T1000 (cell line): ENCODE measurements at places on chromosomes 3 and 15.

DNA sequence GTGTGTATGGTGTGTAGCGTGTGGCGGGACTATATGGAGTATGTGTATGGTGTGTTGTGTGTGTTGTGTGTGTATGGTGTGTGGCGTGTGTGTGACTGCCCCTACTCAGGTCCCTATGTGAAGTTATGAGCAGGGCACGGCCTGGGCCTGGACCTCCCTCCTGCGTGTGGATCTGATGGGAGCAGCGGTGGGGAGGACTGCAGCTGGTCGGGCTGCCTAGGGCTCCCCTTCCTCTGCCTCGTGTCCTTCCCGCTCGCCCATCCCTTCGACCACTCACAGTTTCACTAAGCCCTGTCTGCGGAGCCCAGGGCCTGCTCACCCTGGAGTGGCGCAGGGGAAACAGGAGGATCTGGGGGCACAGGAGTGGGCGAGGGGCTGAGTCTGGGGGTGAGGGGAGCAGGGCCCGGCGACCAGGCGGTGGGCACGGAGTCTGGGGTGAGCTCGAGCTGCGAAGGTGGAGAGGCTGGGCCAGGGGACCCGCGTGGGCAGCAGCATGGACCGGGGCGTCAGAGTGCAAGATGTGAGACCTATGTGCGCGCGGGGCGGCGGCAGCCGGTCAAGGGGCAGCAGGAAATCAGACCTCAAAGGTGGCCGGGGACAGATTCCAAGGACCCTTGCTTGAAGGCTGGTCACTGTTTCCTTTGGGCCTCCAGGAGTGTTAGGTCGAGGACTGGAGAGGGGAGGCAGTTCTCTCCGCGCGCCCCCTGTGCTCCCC, 26.6 kb downstream of the GABRA5 start:
- DNase-seq = no peak

DNA sequence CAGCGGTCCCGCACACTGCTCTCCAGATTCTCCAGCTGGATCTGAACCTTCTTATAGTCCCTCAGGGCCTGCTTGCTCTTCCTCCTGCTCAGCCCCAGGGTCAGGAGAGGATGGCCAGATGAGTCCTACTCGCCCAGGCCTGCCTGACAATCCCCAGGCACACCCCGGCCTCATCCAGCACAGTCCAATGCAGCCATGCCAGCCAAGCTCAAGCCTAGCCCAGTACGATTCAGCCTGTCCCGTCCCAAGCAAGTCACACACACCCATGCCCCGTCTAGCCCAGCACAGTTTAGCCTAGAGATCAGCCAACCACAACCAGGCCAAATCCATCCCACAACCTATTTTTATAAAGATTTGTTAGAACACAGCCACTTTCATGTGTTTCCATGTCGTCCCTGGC, 16.8 kb downstream of the PLXNB1 start:
- DNase-seq = no peak

- DNase-seq = peak; percentile 61
These were observed 15.9 kb downstream of the ARHGAP31 start for GRCh38 chr3:119310071-119310470.

GRCh38 chr15:72685301-72685924, 569 bp downstream of the HIGD2B start:
- no peak for DNase-seq

- DNase-seq = no peak
These were observed 222.6 kb downstream of the PDCD6IP start for GRCh38 chr3:34020726-34021680.

DNA sequence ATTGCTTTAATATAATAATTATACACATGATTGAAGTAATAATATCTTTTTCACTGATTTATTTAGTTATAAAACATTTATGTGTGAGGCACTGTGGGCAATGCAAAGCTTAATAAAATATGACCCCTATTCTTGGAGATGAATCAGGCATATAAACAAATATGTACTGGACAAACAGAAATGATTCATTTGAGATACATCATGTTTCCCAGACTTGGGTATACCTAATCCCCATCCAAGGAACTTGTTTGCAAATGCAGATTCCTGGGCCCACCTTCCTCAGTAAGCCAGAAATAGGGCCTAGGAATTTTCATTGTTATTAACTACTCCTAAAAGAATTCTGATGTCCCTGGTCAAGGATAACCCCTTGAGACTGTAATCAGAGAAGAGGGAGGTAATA, 184.2 kb downstream of the CHL1 start:
- DNase-seq = no peak

DNA sequence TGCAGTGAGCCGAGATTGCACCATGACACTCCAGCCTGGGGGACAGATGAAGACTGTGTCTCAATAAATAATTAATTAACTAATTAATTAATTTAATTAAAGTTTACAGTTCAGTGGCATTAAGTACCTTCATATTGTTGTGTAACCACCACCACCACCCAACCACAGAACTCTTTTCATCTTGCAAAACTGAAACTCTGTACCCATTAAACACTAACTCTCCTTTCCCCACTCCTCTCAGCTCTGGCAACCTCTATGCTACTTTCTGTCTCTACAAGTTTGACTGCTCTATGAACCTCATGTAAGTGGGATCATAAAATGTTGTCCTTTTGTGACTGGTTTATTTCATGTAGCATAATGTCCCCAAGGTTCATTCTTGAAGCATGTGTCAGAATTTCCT, 259.3 kb upstream of the MDFIC2 start:
- DNase-seq = no peak

- DNase-seq = no peak
These were observed 72.6 kb upstream of the IL12A start for GRCh38 chr3:159916052-159916451.

- no peak for DNase-seq
These were observed 969 bp upstream of the DNAJC19 start for GRCh38 chr3:180990505-180990904.

- DNase-seq = no peak
These were observed 2.0 kb downstream of the RASGRF1 start for GRCh38 chr15:79088426-79089205.

GRCh38 chr15:71447328-71448250, 332.3 kb downstream of the THSD4 start:
- no peak for DNase-seq

DNA sequence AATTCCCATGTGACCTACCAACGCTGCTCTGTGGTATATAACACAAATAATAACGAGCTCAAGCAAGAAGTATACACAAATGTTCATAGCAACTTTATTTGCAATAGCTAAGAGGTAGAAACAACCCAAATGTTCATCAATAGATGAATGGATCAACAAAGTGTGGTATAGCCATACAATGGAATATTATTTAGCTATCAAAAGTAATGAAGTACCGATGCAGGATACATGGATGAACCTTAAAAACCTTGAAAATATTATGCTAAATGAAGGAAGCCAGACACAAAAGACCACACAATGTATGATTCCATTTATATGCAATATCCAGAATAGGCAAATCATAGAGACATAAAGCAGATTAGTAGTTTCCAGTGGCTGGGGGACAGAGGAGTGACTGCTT, 15.6 kb upstream of the FEM1B start:
- no peak for DNase-seq

DNA sequence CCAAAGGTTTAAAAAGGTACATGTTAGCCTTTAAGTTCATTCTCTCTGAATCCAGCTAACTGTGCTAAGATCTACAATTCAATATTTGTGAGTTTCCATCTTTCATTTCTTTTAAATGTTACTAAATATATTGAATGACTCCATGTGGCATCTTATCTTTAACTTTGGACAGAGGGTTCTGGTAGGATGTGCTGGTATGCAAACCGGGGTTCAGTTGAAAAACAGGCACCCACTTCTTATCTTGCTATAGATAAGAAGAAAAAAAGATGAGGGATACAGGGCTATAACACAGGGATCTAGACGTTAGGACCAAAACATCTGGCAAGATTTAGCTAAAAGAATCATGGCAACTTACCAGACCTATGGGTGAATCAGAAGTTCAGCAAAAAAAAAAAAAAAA, 538.3 kb downstream of the EDEM1 start:
- DNase-seq = no peak

DNA sequence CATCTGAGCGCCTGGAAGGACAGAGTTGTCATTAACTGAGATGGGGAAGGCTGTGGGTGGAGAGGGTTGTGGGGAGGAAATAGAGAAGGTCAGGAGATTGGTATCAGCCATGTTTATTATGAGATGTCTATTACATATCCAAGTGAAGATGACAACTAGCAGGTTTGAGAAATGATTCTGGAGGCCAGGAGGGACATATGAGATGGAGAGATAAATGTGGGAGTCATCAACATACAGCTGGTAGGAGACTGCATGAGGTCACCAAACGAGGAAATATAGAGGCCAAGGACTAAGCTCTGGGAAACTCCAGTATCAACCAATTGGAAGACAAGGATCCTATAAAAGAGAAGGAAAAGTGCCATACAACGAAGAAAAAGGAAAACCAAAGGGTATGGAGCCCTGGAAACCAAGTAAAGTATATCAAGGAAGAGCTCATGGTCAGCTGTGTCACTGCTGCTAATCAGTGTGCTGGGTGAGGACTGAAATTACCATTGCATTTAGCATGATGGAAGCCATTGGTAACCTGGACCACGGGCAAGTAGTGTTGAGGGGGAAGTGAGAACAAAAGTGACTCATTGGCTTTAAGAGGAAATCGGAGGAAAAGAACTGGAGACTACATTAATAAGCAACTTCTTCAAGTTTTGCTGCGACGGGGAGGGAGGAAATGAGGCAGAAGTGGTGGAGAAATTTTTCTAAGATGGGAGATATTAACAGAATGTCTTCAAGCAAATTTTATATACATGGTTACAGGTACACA, 14.0 kb upstream of the UACA start:
- DNase-seq = no peak

DNA sequence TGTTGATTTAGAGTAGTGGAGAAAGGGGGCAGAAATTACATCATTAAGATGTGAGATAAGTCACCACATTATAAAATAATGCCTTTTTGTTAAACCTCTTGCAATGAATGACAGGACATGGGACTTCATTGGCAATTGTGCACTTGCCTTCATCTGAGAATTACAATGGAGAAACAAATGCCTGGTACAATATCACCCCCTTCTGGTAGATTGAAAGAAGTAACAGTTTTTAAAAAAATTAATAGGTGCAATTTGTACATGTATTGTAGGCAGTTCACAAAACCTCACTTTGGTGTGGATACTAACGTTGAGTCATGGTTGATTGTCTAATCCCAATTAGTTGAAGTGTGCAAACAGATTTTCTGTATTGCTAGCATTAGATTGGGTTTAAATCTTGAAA, 4.6 kb upstream of the P2RY14 start:
- DNase-seq = no peak

DNA sequence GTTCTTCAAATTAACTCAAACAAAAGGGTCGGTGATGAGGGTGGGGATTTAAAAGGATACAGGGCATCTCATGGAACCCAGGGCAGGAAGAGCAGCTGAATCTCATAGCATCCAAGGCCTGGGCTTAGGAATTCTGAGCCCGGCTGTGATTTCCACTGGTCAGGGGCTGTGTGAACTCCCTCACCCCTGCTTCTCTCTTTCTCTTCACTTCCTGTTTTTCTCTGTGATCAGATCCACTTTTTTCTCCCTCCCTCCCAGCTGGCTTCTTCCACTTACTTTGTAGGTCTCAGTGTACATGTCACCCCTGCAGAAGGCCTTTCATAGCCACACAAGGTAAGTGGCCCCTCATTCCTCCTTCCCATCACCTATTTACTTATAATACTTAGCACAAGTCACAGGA, 68.2 kb upstream of the CORO2B start:
- no peak for DNase-seq

DNA sequence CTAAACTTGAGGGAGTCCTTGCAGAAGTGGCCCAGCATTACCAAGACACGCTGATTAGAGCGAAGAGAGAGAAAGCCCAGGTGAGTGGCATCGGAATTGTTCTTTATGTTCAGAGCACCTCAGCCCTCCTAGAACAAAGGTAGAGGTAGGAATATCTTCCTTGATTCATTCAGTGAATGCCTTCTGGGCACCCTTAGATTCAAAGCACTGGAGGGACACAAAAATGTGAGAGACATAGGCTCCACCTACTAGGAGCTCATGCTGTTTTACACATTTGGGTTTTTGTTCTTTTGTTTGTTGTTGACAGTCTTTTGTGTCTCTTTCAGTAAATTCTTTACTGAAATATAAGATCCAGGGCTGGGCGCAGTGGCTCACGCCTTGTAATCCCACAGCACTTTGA, 68.2 kb downstream of the IQGAP1 start:
- DNase-seq = no peak

DNA sequence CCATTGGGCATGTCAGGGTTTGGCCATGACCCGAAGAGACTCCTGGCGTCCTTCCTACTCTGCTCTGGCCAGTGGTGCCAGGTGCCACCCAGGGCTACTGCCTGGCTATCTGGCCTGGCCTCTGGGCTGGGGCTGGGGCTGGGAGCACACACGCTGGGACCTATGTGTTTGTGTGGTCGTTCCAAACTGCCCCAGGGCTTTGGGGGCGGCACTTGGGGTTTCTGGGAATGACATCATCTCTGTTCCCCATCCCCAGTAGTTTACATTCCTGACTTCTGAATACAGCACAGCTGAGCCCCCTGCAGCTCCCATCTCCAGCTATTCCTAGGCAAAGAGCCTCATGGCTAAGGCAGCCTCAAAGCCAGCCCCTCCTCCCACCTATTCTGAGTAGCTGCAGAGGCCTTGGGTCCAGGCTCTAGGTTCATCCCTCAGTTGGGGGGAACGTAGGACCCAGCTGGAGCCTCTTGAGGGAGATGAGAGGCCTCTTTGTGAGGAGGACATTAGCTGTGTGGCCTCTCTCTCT, 24.3 kb downstream of the PLEKHO2 start:
- DNase-seq = peak; percentile 80

DNA sequence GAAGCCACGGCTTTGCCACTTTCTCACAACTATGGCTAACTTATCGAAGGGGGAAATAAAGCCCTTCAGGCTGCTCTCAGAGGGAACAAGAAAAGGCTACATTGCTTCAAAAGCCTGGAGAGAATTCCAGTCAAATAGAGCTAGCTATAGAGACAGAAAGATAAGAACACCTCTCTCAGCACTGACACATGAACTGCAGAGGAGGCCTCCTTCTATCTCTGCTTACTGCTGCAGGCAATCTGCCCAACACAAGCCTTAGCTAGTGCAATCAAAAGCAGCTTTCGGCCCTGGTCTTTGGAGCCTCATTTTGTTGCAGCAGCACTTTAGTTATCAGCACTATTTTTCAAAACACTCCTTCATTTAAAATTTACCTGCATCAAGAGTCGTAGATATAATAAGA, 118.4 kb upstream of the ROBO1 start:
- no peak for DNase-seq

DNA sequence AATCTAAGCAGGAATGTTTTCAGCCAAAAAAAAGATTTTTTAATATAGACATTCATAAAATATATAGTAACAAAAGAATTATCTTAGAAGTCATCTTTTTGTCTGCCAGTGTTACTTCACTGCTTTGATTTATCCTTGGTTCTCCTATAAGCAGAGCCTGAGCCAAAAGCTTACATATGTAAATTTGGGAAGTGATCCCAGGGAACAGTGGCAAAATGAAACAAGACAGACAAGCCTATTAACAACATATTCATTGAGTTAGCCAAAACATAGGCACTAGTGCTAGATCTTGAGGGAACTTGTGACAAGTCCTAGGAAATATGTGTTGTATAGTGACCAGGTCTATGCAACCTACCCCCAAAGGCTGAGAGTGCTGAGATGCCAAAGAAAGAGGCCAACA, 11.3 kb downstream of the GTPBP8 start:
- DNase-seq = no peak
